ENCODE measurements at places on chromosomes 12 and 14.
A peak's percentile ranks its signal among the peaks of the same experiment; 100 is the strongest.

GRCh38 chr12:105409801-105410471 is 79.4 kb downstream of the C12orf75 start:
- peak; percentile 14 for DNase-seq

DNA sequence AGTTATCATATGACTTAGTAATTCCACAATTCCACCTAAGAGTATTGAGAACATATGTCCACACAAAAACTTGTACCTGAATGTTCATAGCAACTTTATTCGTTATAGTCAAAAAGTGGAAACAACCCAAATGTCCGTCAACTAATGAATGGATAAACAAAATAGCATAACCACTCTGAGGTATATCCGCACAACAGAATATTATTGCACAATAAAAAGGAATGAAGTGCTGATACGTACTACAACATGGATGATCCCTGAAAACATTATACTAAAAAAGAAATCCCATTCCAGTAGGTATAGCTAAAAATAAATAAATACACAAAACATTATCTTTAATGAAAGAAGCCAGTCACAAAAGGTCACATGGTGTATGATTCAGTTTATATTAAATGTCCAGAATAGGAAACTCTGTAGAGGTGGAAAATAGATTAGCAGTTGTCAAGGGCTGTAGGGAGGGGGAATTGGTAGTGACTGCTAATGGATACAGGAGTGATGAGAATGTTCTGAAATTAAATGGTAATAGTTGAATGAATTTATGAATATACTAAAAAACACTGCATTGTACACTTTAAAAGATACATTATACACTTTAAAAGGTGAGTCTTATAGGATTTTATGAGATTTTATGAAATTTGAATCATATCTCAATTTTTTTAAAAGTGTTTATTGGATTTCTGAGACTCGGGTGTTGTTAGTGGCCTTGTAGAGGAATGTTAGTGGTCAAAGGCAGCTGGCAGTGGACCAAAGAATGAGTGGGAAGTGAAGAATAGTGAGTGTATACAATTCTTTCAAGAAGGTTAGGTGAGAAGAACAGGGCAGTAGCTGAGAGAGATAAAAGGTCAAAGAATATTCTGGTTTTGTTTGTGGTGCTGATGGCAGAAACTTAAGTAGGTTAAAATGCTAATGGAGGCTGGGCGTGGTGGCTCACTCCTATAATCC is 36.3 kb upstream of the BAZ1A start:
- no peak for DNase-seq

- no peak for DNase-seq
These were observed 37.9 kb upstream of the PLEKHG6 start for GRCh38 chr12:6272300-6273204.

GRCh38 chr12:42571327-42572009 is 18.1 kb downstream of the PRICKLE1 start:
- no peak for DNase-seq

DNA sequence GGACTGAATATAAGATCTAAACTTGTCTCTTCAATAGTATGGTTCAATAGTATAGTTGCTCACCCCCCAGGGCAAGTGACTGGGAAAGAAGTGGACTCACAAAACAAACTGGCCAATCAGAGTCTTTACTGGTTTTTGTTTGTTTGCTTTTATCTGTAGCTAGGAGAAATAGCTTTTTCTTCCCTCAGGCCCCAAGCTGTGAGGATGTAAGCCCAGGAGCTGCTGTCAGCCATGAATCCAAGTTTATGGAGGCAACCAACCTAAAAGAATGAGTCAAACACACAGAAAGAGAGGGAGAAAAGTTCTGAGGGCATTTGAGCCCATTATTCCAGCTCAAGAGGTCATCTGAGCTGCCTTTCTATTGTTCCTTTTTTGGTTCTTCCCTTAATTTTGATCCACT is 375.3 kb downstream of the BCAT1 start:
- no peak for DNase-seq

DNA sequence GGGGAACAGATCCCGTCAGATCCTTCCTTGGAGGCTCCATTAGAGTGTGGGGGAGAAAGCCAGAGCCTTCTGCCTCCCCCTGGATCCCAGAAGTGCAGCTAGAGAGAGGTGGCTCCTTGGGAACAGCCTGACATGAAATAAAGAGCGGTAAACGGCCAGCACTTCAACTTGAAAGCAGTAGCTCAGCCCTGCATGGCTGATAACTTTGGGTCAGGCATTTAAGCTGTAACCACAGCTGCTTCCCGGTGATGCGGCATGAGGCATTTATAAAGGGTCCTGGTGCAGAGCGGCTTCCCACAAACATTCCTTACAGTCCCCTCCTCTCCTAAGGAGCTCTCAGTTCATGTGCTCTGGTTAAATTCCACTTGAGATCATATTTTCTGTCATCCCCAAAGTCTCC is 960.3 kb downstream of the VRK1 start:
- DNase-seq, result no peak

- peak; percentile 13 for DNase-seq
These were observed 14.1 kb downstream of the SUSD6 start for GRCh38 chr14:69625299-69626131.

DNA sequence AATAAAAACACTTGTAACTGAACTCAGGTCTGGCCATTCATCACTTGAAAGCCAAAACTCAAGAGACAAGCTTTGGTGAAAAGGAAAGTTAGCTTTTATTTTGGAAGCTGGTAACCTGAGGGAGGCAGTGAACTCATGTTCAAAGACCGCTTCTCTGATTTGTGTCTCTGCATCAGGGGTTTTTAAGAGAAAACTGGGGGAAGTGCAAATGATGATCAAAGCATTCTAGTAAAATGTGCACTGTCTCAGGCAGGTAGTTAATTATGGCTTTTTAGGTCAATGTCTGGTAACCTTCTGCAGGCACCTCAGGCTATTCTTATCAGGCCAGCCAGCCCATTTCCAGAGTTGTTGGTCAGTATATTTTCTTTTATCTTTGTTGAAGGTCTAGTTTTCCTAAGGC is 162.2 kb downstream of the SYT10 start:
- DNase-seq, result no peak

DNA sequence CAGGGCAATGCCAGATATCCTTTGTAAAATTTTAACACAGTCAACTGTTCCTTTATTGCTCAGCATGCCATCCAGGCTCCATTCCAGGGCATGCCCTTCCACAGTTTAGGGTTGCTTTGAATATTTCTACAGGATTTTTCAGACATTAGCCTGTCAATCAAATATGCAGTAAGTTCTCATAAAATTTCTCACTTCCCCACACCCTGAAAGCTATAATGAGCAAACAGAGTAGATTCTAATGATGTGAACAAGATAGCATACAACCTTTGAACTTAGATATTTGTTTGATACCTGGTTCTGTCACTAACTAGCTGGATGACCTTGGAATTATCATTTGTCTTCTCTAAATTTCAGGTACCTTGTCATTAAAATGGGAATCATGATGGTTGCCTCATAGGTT is 251.2 kb downstream of the SYT1 start:
- no peak for DNase-seq

DNA sequence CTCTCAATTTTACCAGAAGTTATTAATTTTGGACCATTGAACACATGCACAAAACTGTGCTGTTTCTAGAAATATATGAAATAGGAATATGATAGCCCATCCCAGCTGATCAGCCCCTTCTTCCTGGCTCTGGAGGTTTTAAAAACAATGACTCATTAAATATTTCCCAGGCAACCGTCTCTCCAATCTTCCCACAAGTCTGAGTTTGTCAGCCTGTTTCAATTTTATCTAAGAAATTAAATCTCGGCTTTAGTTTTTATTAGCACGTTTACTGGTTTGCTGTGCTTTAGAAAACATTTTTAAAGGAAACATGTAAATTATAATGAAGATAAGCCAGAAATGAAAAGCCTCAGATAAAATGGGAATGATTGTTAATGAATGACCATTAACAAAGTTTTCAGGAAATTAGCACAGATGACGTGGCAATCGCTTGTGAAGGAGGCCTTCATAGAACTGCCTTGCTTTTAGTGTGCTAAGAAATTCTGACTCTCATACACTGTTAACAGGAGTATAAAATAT is 89.3 kb upstream of the RAP1B start:
- no peak for DNase-seq

DNA sequence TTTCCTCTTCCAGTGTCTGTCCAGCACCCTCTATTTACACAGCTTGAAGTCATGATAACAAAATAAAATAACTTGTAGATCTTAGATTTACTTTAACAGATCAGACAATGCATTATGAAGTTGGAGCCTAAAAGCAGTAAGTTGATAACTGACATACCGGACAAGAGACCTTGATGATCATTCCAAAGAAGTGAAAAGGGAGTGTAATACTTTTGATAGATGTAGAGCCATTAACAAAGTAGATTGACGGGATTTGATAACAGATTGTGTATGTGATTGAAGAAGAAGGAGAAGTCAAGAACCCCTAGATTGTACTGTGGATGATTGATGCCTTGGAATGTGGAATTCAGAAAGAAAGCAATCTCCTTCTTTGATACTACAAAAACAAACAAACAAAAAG is 403.8 kb upstream of the MGAT4C start:
- no peak for DNase-seq

GRCh38 chr12:20477672-20478071 is 109.3 kb downstream of the PDE3A start:
- DNase-seq, result no peak

GRCh38 chr14:35927727-35928126 is 101.6 kb downstream of the BRMS1L start:
- DNase-seq, result no peak

DNA sequence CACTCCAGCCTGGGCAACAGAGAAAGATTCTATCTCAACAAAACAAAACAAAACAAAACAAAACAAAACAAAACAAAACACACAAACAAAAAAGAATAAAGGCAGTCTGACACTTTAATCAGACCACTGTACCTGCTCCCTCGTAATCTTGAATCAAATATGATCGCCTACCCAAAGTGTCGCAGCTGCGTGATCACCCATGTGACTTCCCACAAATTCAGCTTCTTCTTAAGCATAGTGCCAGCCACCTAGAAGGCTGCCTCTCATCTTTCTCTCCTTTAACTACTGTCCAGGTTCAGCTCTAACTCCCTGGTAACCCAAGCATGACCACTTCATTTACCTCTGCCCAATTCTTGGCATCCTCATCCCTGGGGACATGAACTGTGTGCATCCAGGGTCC is 37.4 kb downstream of the FMNL3 start:
- DNase-seq, result no peak

DNA sequence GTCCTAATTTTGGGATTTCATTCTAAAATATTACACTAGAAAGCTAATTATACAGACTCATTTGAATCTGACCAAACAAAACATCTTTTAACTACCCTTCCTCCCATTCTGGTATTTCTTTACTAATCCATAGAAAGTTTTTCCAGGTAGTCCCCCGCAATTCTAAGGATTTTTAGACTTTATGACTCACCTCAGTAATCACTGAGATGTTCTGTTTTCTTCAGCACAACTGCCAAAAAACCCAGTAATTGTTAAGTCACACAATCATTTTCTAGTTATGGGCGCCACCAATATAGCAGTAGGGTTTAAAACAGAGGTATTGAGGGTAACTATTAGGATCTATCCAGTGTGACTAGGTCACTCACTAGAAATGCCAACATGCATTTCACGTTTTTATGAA is 1.6 kb upstream of the ARID4A start:
- DNase-seq, result no peak

- DNase-seq, result no peak
These were observed 40.9 kb upstream of the TOMM20L start for GRCh38 chr14:58354808-58355207.

DNA sequence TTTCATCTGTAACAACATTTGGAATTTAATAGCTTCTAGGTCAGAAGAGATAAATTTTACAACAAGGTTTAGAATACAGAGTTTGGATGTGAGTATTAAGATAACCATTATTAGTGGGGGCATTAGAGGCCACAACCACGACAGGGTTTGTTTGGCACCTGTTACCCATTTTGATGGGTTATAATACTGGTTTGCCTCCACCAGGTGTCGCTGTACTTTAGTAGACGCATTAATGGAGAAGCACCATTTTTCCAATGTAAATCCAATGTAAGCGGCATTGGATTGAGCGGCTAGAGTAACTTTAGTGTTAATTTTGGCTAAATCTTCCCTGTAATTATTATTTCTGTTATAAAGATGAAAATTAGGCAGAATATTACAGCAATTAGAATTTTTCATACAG is 136.2 kb downstream of the SLCO1B3 start:
- DNase-seq, result no peak

DNA sequence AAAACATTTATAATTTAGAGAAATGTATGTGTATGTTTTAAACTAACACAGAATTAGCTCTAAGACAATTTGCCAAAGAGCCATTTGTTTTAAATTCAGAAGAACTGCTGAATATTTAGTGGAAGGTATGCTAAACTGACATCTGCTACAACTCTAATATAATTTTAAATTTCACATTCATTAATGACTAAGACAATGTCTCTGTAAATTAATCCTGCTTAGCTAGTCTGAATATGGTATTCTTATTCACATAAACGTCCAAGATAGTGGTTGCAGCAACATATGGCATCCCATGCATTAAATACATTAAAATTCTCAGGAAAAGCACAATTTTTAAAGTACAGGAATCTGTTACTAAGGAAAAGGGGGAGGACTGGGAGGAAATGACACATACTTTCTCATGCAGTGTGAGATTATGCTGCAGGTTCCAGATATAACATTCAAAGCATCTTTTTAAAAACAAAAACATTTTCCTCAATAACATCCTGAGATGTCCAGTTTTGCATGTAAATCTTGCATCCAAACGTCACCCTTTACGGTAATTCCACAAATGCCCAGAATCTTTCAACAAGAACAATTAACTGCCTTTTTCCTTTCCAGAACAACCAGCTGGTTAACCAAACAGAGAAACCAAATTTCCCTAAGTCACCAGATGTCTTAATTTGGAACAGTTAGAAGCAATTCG is 26.9 kb downstream of the WDR89 start:
- DNase-seq, result no peak

- DNase-seq, result no peak
These were observed 7.0 kb downstream of the POU6F1 start for GRCh38 chr12:51210690-51211395.

- DNase-seq, result no peak
These were observed 243.3 kb upstream of the KRR1 start for GRCh38 chr12:75754698-75755097.

- no peak for DNase-seq
These were observed 512.6 kb downstream of the RERGL start for GRCh38 chr12:17577405-17577804.

DNA sequence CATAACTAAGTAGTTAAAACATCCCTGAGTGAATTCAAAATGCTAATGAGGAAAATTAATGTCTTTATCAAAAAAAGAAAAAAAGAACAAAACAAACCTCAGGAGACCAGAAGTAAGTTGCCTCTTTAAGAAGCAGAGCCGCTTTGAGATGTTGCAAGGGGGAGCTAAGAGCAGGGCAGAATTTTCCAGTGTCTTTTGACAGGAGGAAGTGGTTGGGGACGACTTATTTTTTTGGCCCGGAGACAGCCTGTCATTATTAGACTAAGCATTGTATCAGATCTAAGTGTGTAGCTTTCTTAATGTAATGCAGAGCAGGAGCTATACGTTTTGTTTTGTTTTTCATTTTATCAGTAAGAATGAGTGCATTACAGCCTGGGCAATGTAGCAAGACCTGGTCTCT is 206.6 kb downstream of the CACNA1C start:
- no peak for DNase-seq

- peak; percentile 43 for DNase-seq
These were observed 585 bp upstream of the DYRK2 start for GRCh38 chr12:67647799-67648520.

GRCh38 chr12:82682851-82683261 is 3.9 kb upstream of the TMTC2 start:
- no peak for DNase-seq
